ENCODE measurements at places on chromosomes 12 and 14. TPM values are rescaled to one million over a fixed set of nuclear protein-coding genes. Genes with fewer than 3 reads are reported as not detected.
A peak's percentile ranks its signal among the peaks of the same experiment; 100 is the strongest.

DNA sequence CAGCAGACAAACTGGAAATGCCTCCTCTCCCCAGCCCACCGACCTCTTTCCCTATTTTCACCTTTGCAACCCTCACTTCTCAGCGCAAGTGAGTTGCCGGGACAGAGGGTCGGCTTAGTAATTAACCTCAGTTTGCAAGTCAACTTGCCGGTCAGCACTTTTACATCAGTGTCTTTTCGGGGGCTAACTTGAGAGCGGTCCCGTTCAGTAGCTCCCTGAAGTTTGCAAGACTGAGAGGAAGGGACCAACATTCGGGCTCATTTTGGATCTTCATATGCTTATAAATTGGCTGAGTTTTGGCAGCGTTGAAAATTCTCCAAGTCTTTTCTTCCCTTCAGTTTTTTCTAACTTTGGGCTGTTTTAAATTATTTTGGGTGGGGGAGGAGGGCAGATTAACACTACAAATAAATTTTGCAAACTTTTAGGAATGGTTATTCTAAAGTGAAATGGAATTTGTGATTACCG lies 846 bp downstream of the BRMS1L start:
- no peak for DNase-seq

DNA sequence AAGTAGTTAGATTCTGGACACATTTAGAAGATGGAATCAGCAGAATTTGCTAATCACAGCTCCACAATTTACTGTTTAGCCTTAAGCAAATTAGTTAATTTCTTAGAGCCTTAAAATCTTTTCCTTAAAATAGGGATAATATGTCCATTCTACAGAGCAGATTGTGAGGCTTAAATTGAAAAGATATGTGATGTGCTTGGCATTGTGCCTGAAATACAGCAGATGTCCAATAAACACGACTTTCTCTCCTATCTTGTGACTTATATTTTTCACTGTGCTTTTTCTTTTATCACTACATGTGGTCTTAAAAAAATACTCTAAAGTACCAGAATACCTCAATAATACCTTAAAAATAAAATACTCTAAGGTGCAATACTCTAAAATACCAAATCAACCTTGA lies 30.6 kb downstream of the CCER1 start:
- no peak for DNase-seq

DNA sequence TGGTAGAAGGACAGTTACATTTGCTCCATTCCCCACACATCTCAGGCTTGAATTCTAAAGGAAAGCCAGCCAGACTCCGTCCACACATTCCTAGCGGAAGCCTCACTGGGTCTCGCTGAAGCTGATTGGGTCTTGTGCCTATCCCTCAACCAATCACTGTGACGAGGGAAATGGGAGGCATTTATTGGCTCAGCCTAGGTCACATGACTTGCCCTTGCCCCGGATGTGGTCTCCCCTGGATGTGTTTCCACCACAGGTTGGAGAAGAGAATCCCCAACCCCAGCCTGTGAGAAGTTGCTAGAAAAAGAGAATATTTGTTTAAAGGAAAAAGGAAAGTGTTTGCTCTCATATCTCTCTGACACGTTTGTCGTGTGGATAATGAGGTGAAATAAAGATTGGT lies 93.4 kb downstream of the C12orf75 start:
- no peak for DNase-seq

- no peak for DNase-seq
These were observed 11.2 kb downstream of the OR8S1 start for GRCh38 chr12:48536602-48537001.

- no peak for DNase-seq
These were observed 164.6 kb downstream of the TMEM117 start for GRCh38 chr12:44000309-44000952.

DNA sequence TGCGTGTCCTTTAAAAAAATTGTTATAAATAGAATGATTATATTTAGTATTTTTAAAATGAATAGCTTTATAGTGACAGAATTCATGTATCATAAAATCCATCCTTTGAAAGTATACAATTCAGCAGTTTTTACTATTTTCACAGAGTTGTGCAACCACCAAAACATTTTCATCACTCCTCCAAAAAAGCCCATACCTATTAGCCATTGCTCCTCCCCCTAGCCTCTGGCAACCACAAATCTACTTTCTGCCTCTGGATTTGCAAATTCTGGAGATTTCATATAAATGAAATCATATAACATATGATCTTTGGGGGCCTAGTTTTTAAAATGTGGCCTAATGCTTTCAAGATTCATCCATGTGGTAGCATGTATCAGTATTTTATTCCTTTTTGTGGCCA lies 117.9 kb upstream of the MED13L start:
- no peak for DNase-seq

GRCh38 chr14:95173518-95173917 lies 16.2 kb upstream of the DICER1 start:
- DNase-seq, result no peak

DNA sequence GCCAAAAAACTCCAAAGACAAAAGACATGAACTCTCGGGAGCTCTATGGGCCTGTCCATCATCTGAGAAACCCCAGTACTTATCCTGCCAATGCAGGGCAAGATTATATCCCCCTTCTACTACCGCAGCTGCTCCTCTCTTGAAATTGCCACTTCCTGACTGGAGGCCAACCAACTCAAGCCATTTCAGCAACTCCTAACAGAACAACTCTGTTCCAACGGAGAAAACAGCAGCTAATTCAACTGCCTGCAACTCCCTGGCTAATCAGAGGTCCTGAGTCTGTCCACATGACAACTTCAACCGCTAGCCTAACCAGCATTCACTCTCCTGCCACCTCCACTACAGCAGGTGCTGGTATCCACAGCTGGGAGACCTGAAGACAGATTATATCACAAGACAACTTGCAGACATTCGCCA lies 24.1 kb downstream of the CEP83 start:
- DNase-seq, result no peak

GRCh38 chr14:68379510-68380328 lies 413.1 kb downstream of the ZFP36L1 start:
- no peak for DNase-seq

- no peak for DNase-seq
These were observed 954.8 kb upstream of the SEL1L start for GRCh38 chr14:82488473-82488872.

DNA sequence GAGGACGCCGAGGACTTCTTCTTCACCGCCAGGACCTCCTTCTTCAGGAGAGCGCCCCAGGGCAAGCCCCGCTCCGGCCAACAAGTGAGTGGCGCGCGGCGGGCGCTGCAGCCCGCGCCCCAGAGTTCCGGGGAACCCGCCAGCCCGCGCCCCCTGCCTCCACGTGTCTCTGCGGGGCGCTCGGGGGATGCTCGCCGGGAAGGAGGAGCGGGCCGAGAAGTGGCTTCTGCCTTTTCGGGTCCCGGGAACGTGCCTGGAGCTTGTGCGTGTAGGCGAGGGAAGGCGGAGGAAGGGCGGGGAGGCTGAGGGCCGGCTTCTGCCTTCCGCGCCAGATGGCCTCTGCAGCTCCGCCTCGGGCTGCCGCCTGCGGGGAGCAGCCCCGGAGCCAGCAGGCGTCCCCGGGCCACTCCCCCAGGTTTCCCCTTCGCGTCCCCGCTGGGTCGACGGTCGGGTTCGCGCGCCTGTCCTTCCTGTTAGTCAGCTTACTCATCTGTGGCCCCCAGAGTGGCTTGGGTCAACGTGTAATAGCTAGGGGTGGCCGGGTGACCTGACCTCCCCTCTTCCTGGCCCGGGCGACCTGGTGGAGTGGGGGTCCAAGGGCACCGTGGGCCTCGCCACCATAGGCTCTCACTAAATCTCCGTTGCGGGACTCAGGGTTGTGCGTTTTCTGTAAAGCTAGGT lies 505 bp downstream of the RASSF3 start:
- peak; percentile 68 for DNase-seq

- DNase-seq, result no peak
These were observed 13.0 kb downstream of the WASHC4 start for GRCh38 chr12:105120551-105120950.

GRCh38 chr14:66606826-66607225 lies 98.9 kb downstream of the GPHN start:
- DNase-seq, result no peak

DNA sequence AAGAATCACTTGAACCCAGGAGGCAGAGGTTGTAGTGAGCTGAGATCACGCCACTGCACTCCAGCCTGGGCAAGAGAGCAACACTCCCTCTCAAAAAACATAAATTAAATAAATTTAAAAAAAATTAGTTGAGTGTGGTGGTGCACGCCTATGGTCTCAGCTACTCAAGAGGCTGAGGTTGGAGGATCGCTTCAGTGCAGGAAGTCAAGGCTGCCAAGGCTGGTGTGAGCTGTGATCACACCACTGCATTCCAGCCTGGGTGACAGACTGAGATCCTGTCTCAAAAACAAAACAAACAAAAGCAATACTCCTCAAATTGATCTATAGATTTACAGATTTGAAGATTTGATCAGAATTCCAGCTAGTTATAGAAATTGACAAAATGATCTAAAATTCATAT lies 92.7 kb upstream of the RESF1 start:
- DNase-seq, result no peak

DNA sequence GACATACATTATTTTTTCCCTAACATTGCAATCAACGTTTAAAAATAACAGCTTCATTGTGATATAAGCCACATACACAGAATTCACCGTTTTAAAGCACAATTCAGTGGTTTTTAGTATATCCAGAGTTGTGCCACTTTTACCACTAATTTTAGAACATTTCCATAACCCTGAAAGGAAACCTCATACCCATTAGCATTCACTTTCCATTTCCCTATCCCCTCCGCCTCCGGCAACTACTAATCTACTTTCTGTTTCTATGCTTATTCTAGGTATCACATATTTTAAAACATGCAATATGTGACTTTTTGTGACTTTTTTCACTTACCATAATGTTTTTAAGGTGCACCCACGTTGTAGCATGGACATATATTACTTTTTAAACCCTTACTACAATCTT lies 55.6 kb upstream of the ISM2 start:
- no peak for DNase-seq

- no peak for DNase-seq
These were observed 9.4 kb downstream of the CCDC184 start for GRCh38 chr12:48192861-48193260.

DNA sequence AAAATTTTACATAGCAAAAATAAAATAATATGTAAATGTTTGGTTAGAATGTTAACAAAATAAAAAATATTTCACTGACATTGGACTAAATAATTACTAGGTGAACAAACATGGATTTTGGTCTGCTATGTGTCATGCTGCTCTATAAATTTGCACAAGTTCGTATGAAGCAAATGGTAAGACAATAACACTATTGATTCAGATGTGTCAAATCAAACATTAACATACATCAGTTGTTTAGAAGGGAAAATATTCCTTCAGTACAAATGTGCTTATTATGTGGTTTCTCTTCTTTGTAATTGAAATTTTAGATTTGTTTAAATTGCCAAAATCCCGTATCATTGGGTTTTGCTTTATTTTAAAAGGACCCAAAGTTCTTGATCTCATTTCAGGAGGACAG lies 46.9 kb downstream of the PAWR start:
- DNase-seq, result no peak

DNA sequence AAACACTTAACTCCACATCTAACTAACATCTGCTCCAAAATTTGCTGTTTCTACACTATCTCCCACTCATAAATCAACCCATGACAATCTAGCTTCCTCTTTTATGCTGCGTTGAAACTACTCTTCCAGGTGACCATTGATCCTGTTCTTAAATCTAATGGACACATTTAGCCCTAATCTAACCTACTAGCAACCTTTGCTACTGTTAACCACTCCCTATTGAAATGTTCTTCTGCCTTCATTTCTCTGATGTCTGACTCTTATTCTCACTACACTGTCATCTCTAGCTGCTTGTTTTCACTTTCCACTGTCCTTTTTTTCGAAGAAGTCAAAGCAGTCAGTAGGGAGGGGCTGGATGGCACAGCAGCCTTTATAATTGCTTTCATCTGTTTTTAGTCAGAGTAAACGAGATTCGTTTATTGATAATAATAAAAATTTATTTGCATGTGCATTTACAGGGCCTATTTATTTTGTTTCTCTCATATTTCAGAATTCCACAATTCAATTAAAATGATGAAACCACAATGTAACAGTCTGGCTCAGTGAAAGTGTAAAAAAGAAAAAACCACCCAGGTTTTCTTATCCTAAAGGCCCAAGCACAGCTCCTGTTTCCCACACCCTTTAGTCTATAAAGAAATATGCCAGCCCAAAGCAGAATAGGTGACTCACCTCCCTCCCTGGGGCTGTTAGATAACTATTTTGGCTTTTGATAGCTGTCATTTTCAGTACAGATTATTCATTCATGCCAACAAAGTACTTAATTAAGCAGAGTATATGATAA lies 44.9 kb downstream of the ATP2B1 start:
- DNase-seq, result no peak

DNA sequence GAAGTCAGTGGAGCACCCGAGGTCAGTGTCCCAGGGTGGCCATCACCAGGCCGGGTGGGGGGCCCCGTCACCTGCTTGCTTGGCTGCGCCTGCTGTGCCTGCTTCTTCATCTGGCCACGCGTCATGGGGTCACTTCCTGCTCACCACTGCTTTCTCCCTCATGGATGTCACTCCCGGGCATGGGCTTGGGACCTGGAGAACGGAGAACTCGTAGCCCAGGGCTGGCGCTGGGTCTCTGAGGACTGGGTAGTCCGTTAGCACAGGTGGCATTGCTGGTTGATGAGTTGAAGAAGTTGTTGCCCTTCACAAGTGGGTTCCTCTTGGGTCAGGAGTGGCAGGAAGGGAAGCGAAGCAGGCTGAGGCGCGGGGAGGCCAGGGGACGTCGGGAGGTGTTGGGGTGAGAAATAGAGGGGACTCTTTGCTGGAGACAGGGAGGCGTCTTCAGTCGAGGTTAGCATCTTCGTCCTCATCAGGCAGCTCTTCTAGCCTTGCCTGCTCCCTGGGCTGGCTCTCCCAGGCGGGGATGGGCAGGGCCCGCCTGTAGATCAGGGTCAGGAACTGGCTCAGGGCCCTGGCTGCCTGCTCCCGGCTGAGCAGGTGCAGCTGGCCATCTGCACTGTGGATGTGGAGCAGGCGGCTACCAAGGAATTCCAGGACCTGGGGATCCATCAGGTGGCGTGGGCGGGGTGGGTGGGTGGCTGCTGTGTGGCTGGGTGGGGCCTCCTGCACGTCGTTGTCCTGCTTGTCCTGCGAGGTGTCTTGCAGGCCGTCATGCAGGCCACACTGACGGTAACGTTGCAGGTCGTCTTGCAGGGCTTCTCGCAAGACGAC lies 23.0 kb downstream of the RTL1 start:
- DNase-seq, result peak; percentile 42

GRCh38 chr12:78530100-78530765 lies 334.3 kb upstream of the SYT1 start:
- no peak for DNase-seq

- no peak for DNase-seq
These were observed 226.7 kb downstream of the VRK1 start for GRCh38 chr14:97023871-97024270.

- DNase-seq, result no peak
These were observed 354.4 kb downstream of the EGLN3 start for GRCh38 chr14:33596211-33597080.

- DNase-seq, result no peak
These were observed 22.9 kb downstream of the GDF11 start for GRCh38 chr12:55765736-55766290.

The OTX2 gene
- total RNA-seq, result not detected

The DMAC2L gene
- total RNA-seq, result 25.1 TPM

The DHH gene
- total RNA-seq, result 0.76 TPM

The SDR9C7 gene
- total RNA-seq, result not detected

The FAIM2 gene
- 2.4 TPM for total RNA-seq

The FLRT2 gene
- 3.1 TPM for total RNA-seq

The APOLD1 gene
- total RNA-seq, result 15.2 TPM

The ZDHHC17 gene
- 19.5 TPM for total RNA-seq

The NPFF gene
- not detected for total RNA-seq

The TPH2 gene
- not detected for total RNA-seq

The GYS2 gene
- total RNA-seq, result not detected

The SCNN1A gene
- not detected for total RNA-seq

The FAM186B gene
- 0.48 TPM for total RNA-seq

The ARHGEF40 gene
- total RNA-seq, result 18.5 TPM
